ENCODE measurements at places on chromosomes 11 and 22. TPM values are rescaled to one million over a fixed set of nuclear protein-coding genes. Genes with fewer than 3 reads are reported as not detected.

GRCh38 chr11:118009864-118010737 is 23.9 kb downstream of the IL10RA start:
- DNase-seq: no peak

- DNase-seq: no peak
Observed at GRCh38 chr22:20563466-20563906, 56.1 kb downstream of the MED15 start.

GRCh38 chr22:36641902-36642640 is 61.5 kb downstream of the CACNG2 start:
- DNase-seq: no peak

GRCh38 chr22:48855593-48856307 is 971.9 kb downstream of the BRD1 start:
- DNase-seq: no peak

GRCh38 chr11:58395581-58395980 is 11.1 kb downstream of the OR5B3 start:
- no peak for DNase-seq

DNA sequence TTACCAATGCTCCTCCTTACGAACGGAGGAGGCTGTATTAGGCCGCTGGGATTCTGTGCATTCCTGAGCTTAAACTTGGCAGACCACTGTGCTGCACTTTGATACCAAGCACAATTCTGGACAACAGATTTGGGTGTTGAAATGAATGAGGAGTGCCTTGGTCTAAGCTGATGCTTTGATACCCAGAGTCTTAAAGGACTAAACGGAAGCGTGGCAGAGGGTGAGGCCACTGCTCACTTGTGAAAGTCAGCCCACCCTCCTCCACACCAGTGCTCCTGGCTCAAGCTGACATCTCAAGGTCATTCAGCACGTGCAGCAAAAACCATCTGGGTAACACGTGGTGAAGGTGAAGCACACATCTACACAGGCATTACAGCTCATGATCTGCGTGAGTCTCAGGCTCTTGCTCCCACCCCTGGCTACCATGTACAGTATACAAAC is 85.9 kb downstream of the MICAL3 start:
- DNase-seq: no peak

DNA sequence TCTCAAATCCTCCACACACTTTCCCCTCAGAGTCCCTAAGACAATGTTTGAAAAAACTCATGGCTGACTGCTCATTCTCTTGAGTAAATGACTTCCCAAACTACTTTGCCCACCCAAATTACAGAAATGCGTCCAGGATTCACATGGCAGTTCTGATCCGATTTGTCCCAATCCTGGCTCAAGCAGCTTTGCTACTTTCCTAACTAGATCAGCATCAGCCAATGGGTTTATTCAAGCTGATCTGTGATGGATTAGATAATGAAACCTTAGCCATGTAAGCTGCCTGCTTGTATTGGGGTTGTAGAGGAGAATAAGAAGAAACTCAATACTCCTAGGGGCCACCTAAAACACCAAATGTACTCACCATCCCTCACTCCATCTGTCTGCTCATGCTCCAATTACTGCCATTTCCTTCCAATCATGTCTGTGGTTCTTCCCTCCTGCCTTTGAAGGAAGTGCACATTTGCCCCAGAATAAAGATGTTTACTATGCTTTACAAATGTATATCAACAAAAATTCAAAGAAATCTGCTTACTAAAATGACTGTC is 6.9 kb downstream of the RBFOX2 start:
- no peak for DNase-seq

- DNase-seq: peak; percentile 13
Observed at GRCh38 chr11:36452236-36452940, 57.7 kb downstream of the TRAF6 start.

GRCh38 chr11:19306179-19306944 is 65.6 kb upstream of the E2F8 start:
- no peak for DNase-seq

DNA sequence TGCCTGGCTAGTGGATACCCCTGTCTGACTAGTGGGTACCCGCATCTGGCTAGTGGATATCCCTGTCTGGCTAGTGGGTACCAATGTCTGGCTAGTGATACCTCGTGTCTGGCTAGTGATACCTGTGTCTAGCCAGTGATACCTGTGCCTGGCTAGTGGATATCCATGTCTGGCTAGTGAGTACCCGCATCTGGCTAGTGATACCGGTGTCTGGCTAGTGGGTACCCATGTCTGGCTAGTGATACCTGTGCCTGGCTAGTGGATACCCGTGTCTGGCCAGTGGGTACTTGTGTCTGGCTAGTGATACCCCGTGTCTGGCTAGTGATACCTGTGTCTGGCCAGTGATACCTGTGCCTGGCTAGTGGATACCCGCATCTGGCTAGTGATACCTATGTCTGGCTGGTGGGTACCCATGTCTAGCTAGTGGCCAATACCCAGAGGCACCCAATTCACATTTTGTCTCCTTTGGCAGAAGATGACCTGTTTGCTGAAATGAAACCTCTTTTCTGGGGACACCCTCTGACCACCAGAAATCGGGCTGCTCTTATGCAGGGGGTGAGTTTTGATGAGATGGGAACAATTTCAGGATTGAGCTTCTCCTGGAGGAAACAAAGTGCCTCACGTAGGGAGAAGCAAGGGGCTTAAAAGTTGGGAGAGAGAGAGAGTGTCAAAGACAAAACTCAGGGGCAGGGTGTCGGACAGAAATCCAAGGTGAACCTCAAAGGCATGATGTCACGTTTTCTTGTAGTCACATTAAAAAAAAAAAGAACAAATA is 63.4 kb downstream of the SMIM38 start:
- no peak for DNase-seq

Gene TRIM6
- total RNA-seq: 1.4 TPM

Gene DDTL
- total RNA-seq: not detected

DNA sequence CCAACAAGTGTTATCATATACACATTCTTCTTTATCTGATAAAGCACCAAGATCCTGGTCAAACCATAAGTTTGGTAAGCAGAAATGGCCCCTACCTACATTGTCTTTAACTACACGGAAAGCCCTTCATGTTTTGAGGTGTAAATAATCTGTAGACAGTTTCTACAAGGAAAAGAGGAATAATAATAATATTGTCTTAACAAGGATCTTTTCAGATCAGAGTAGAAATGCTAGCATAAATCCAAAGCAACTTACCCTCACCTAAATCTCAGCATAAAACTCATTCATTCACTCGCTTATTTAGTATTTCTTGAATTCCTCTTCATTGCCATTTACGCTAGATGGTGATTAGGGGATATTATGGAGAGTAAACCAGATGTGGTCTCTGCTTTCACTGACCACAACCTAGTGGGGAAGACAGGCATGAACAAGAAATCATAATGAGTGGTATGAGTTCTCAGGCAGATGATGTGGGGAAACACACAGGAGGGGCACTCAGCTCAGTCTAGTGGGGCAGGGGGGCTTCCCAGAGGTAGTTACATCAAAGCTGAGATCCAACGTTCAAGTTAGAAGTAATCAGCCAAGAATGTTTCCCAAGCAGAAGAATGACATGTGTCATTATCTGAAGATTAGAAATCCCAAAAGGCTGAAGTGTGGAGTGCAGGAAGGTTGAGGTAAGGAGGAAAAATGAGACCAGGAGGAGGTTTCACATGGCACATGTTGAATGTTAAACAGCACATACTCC is 65.4 kb upstream of the ZC3H12C start:
- no peak for DNase-seq

Gene RFPL1
- total RNA-seq: not detected

- no peak for DNase-seq
Observed at GRCh38 chr11:44338026-44338425, 28.1 kb upstream of the ALX4 start.

Measured in activated naive CD8-positive, alpha-beta T cell treated with anti-CD3 and anti-CD28 coated beads for 36 hours (primary cell).